Anterior cingulate cortex (tissue), 58 donors: ENCODE measurements at places on chromosomes 6 and 20.

- DNase-seq, result no peak
Measured at GRCh38 chr6:146581968-146582367, 16.8 kb upstream of the ADGB start.

GRCh38 chr20:35971981-35972380 is 3.6 kb downstream of the CNBD2 start:
- DNase-seq, result no peak

- DNase-seq, result no peak
Measured at GRCh38 chr20:58650181-58650775, 805 bp upstream of the STX16 start.

DNA sequence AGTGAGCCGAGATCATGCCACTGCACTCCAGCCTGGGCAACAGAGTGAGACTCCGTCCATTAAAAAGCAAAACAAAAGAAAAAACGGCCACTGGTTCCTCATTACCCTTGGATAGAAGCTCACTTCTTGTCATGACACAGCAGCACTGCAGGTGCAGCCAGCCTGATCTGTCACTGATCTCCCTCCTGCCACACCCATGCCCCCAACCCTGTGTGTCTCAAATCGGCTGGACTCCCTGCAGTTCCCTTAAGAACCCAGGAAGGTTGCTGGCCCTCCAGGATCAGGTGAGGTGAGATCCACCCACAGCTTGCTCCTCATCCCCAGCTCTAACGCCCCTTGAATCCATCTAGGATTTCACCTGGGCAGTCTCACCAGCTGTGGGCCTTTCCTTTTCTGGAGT is 26.3 kb upstream of the NNAT start:
- DNase-seq, result no peak

GRCh38 chr6:144834426-144835038 is 549.4 kb downstream of the UTRN start:
- no peak for DNase-seq
